ENCODE measurements at places on chromosomes 4 and X.

DNA sequence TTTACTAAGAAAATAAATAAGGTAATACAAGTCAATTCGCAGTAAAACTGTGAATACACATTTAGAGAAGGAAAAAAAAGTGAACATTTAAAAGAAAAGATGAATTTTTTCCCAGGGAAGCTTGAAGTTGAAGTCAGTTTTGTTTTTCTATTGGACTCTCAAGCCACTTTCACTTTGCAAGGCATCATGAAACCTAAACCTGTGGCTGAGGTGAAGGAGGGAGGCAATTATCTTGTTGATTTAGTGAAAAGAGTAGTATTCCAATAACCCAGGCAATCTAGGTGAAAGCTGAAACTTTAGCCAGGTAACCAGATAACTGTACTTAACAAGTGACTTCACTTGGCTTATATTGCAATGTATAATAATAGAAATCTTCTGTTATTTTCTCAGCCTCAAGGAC lies 138.6 kb downstream of the HDX start:
- no peak for DNase-seq

GRCh38 chrX:79159800-79160199 lies 15.3 kb downstream of the GPR174 start:
- no peak for DNase-seq

DNA sequence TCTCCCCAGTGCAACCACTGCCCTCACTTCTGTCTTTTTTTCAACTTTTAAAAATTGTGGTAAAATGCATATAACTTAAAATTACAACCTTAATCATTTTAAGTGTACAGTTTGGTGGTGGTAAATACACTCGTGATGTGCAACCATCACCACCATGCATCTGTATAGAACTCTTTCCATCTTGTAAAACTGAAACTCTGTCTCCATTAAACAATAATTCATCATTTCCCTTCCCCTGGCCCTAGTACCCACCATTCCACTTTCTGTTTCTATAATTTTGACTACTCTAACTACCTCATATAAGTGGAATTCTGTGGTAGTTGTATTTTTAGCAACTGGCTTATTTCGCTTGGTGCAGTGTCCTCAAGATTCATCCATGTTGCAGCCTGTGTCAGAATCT lies 6.8 kb upstream of the CTBP1 start:
- DNase-seq = no peak

DNA sequence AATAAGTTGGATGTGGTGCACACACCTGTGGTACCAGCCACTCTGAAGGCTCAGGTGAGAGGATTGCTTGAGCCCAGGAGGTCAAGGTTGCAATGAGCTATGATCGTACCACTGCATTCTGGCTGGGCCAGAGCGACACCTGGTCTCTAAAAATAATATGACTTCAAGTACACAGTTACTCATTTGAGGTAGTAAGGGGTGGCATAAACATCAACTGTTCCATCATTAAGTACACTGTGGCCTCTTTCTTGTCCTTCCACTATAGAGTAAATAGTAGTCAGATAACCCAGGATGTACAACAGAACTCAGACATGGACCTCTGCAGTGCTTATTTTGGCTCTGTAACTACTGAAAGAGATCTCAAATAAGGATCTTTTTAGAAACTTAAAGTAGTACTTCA lies 10.6 kb downstream of the FAM9B start:
- no peak for DNase-seq

GRCh38 chr4:94551643-94552564 lies 100.2 kb downstream of the PDLIM5 start:
- peak; percentile 66 for DNase-seq

- no peak for DNase-seq
Observed at GRCh38 chr4:184699941-184700340, 34.0 kb downstream of the CENPU start.

- DNase-seq = peak; percentile 33
Observed at GRCh38 chr4:27861381-27861787, 1000.7 kb downstream of the STIM2 start.

DNA sequence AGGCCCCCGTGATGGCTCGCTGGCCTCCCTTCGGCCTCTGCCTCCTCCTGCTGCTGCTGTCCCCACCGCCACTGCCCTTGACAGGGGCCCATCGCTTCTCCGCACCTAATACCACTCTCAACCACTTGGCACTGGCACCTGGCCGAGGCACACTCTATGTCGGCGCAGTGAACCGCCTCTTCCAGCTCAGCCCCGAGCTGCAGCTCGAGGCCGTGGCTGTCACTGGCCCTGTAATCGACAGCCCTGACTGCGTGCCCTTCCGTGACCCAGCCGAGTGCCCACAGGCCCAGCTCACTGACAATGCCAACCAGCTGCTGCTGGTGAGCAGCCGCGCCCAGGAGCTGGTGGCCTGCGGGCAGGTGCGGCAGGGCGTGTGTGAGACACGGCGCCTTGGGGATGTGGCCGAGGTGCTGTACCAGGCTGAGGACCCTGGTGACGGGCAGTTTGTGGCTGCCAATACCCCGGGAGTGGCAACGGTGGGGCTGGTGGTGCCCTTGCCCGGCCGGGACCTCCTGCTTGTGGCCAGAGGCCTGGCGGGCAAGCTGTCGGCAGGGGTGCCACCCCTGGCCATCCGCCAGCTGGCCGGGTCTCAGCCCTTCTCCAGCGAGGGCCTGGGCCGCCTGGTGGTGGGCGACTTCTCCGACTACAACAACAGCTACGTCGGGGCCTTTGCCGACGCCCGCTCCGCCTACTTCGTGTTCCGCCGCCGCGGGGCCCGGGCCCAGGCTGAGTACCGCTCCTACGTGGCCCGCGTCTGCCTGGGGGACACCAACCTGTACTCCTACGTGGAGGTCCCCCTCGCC lies 3.0 kb downstream of the PLXNB3 start:
- DNase-seq = no peak

- peak; percentile 21 for DNase-seq
Observed at GRCh38 chr4:48268956-48269860, at the start of gene TEC. TEC (minus strand) TSS chr4:48269838; CDS start chr4:48228614, 41,224 bp downstream.

GRCh38 chrX:80432863-80433262 lies 12.6 kb downstream of the TENT5D start:
- DNase-seq = peak; percentile 44

- peak; percentile 45 for DNase-seq
Observed at GRCh38 chr4:157664726-157665125, 444.2 kb downstream of the GRIA2 start.

- no peak for DNase-seq
Observed at GRCh38 chrX:12240491-12240890, 102.2 kb downstream of the FRMPD4 start.

DNA sequence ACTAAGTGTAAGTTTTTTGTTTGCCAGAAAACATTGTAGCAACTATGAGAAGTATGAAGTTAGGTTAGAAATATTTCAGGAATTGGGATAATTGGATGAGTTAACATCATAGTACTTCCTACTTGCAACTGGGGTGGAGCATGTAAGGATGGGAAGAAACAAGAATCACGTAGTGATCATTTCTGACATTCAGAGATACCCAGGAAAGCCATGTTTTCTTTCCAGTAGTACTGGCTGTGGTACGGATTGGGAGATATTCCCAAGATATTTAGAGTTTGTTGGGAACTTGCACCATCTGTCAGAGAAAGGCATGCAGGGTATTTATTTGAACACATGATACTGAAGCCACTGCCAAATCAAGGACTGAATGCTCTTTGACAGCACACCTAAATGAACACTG lies 87.6 kb upstream of the SLC4A4 start:
- DNase-seq = peak; percentile 26

DNA sequence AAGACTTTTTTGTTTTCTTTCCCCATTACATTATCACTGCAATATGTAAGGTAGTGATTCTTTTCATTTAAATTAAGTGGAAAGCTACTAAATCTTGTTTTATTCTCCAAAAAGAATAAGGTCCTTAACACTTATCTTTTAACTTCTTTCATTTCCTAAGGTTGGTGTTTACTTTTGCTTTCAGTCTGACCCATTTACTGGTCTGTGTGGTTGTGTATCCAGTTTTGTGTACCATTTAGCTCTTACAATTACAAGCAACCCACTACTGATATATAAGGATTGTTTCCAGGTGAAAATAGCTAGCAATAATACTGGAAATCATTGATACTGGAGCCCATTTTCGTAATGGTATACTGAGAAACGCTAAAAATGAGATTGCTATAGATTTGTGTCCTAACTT lies 123.1 kb upstream of the CXorf66 start:
- DNase-seq = no peak

- no peak for DNase-seq
Observed at GRCh38 chr4:82594456-82594855, 32.7 kb upstream of the TMEM150C start.

- DNase-seq = no peak
Observed at GRCh38 chr4:137621056-137621455, 88.8 kb upstream of the PCDH18 start.

DNA sequence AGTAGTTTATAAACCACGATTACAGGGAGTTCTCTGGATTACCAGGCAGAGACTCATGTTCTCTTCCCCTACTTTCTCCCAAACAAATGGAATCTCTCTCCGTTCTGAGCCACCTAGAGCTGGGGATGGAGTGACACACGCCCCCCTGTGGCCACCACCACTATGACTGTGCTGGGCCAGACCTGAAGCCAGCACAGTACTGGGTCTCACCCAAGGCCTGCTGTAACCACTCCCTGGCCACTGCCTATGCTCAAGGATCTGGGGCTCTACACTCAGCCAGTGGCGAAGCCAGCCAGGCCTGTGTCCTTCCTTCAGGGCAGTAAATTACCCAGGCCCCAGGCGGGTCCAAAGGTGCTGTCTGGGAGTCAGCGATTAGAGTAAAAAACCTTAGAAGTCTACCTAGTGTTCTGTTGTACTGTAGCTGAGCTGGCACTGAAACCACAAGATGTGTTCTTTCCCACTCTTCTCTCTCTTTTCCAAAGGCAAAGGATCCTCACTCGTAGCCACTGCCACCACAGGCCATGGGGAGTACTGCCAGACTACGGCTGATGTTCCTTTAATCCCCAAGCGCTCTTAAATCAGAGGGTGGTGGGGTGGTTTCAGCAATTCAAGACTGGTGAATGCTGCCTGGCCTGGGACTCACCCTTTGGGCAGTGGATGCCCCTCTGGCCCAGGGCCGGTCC lies 412.2 kb upstream of the ARX start:
- no peak for DNase-seq

DNA sequence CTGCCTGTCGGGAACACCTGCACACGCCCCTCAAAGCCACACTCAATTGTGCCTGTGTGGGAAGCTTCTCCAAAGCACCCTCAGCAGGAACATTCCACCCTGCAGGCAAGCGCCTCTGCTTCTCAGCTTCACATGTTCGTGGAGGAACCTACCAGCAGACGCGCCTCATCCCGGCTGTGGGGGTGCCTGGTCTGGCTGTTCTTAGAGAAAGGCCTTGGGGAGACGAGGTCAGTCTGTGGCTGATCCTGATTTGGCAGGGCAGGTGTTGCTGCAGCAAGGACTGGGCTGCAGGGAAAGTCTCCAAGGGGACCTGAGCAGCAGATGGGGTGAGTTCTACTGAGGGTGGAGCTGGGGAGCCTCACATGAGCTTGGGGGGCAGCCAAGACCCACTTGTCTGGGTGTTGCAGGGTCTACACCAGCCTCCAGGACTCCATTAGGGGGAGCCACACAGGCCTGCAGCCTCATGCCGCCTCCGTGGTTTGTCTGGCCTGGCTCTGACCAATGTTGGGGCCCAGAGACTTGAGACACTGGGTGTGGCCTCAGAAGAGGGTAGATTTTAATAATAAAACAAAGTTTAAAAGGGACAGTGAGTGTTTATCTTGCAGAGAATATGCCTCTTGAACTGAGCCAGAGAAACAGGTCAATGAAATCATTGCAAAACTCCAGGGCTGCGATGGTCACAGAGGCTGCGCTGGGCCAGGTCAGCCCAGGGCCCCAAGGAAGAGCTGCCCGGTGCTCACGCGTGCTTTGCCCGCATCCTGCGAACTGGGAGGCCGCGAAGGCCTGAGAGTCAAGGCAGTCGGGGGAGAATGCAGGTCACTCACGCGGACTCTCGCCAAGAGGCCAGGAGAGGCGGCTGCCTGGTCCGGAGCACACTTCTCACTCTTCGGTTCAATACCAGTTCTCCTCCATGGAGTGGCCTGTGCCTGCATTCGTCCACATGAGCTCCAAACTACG lies 21.1 kb downstream of the RNF212 start:
- no peak for DNase-seq

- peak; percentile 40 for DNase-seq
Observed at GRCh38 chrX:57573754-57574153, 18.1 kb upstream of the ZXDB start.

GRCh38 chrX:23732704-23733103 lies 10.4 kb downstream of the ACOT9 start:
- DNase-seq = no peak

DNA sequence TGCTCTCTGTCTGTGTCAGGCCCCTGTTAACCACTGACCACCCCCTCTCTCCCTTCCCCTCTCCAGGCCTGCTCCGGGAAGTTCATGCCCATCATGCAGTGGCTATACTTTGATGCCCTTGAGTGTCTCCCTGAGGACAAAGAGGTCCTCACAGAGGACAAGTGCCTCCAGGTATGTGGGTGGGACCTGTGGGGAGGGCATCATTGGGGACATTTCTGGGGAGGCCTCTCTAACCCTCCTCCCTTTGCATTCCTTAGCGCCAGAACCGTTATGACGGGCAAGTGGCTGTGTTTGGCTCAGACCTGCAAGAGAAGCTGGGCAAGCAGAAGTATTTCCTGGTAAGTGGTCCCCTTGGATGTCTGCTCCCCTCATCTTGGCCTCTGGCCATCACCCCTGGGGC lies 9.2 kb downstream of the UBA1 start:
- DNase-seq = no peak

DNA sequence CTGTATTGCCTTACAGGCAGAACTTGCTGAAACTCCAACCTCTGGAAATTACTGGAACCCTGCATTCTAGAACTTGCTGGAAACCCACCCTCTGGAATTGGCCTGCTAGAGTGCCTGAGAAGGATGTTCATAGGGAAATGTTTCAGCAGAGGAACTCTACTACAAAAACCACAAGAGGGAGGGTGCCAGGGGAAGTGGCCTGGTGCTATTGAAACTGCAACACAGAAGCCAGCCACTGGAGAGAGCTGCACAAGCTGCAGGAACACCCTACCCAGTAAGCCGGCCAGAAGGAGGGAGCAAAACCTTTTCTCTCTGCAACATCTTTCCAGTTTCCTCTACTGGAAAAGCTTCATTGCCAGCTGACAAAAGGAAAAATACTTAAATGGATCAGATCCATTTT lies 2.5 kb upstream of the BRWD3 start:
- peak; percentile 33 for DNase-seq

GRCh38 chr4:38565271-38566199 lies 98.5 kb upstream of the KLF3 start:
- DNase-seq = peak; percentile 69

- peak; percentile 82 for DNase-seq
Observed at GRCh38 chrX:3548765-3549391, 164.6 kb downstream of the PRKX start.

- no peak for DNase-seq
Observed at GRCh38 chr4:72569719-72570235, 756 bp upstream of the ADAMTS3 start.

GRCh38 chrX:68832516-68833447 lies 4.0 kb downstream of the EFNB1 start:
- no peak for DNase-seq

DNA sequence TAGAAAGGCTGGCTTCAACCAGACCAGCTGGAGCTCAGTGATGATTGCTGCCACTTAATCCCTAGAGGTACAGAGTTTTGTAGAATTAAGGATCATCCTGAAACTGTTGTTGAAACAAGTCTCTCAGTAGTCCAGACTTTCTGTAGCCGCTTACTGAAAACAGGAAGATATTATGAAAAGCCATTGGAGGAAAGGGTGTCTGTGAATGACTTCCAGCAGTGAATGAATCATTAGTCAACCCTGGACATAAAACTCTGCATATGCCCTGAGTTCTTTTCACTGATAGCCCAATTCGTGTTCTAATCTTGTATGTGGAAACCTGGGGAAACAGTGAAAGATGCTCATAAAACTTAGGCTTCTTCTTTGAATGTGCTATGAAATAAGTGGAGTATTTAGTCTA lies 14.8 kb downstream of the HOPX start:
- no peak for DNase-seq

- DNase-seq = peak; percentile 89
Observed at GRCh38 chr4:119729835-119730670, 101.4 kb upstream of the PDE5A start.

Data from cardiac fibroblast (primary cell).